Left lung (tissue), 14 donors: ENCODE measurements at places on chromosomes 5 and 9.

DNA sequence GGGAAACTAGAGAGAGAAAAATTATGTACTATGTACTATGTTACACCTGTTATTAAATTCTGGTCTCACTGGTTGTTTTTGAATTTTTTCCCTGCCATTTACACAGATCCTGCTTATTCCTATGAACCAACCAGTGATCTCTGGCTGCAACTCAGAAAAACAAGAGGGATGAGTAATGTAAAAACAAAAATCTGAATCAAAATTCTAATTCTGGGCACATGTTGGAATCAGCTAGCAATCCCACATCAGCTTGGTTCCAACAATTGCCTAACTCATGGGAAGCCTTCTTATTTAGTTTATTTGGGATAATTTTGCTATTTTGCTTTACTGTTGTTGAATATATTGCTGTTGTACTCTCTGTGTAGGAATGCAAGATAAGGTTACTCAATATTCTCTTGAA is 78.3 kb downstream of the PLK2 start:
- DNase-seq, result no peak

- no peak for DNase-seq
Observed at GRCh38 chr9:80787636-80788035, 901.7 kb downstream of the TLE1 start.

DNA sequence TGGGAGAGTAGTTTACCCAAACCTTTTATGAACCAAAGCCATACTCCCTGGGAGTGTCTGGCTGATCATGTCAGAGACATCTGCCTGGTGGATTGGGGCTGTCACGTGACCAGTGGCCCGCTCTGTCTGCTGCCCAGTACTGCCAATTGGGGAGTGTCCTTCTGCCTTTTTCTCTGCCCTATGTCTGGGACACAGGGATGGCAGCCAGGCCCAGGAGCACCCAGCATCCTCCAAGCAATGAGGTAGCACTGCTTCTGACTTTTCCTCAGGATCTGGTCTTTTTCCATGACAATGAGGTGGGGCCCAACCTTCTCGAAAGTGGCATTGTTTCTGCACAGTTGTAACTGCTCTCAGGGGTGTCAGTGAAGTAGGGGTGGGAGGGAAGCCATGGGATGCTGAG is 21.8 kb downstream of the DAPK1 start:
- no peak for DNase-seq

GRCh38 chr5:89983216-89983615 is 426.3 kb downstream of the CETN3 start:
- DNase-seq, result no peak

GRCh38 chr9:113421726-113422125 is 11.2 kb downstream of the C9orf43 start:
- DNase-seq, result no peak

DNA sequence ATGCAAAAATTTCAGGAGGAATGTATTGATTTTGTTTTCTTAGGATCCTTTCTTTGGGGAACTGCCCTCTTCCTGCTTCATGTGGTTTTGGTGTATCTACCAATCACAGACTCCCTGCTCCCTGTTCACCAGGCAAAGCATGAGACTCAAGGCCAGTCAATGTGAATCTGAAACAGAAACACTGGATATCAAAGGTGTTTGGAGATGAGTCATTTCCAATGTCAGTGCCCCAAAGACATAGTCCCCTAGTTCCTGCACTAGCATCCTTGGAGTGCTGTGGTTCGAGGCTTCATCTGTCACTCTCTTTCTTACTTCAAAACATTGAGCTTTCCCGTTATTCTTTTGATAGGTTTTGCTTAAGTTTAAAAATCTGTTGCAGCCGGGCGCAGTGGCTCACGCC is 8.1 kb downstream of the PPP3R2 start:
- DNase-seq, result no peak
